Neuronal stem cell (in vitro differentiated cells): ENCODE measurements at places on chromosomes 3 and 15.
A peak's percentile ranks its signal among the peaks of the same experiment; 100 is the strongest.

GRCh38 chr3:66534304-66534845, 33.6 kb upstream of the LRIG1 start:
- no peak overlapping the region for H3K4me3 ChIP-seq
- no peaks in the 10 kb centered on the region for H3K36me3 ChIP-seq
- no peak overlapping the region for H3K27ac ChIP-seq
- peaks cover 11% of the 10 kb centered on the region for H3K4me1 ChIP-seq
- no peak for DNase-seq

DNA sequence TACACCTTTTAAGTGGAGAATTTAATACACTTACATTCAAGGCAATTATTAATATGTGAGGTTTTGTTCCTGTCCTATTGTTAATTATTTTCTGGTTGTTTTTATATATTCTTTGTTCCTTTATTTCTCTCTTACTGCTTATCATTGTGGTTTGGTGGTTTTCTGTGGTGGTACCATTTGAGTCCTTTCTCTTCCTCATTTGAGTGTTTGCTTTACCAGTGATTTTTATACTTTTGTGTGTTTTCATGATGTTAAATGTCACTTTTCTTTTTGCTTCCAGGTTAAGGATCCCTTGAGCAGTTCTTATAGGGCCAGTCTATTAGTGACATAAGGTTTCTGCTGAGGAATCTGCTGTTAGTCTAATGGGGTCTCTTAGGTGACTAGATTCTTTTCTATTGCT, 116.5 kb downstream of the LRRK1 start:
- H3K4me3 ChIP-seq = no peak overlapping the region
- no peaks in the 10 kb centered on the region for H3K4me1 ChIP-seq
- H3K27me3 ChIP-seq = no peaks in the 10 kb centered on the region
- no peaks in the 10 kb centered on the region for H3K36me3 ChIP-seq
- no peak overlapping the region for H3K27ac ChIP-seq
- no peak for DNase-seq

DNA sequence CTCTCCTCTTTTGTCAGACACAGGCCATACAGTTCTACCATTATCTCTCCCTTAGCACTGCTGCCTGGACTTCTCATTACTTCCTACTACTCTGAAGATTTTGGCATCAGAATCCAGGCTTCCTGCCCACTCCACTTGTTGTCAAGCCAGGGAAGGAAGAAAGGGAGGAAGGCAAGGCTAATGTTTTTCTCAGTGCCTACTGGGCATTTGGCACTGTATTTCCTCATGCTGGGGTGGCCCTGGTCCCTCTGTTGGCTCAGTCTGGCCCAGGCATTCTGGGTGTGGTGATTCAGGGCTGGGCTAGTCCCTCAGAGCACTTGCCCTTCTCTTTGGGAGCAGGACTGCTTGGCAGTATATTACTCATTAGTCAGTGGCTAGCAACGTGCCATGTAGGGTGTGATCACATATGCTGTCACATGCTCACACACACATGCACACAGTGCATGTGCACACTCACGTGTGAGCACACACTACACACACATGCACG, 52.9 kb downstream of the BSN start:
- H3K27ac ChIP-seq = no peak overlapping the region
- no peak for DNase-seq
- no peaks in the 10 kb centered on the region for H3K36me3 ChIP-seq
- H3K4me1 ChIP-seq = no peaks in the 10 kb centered on the region
- H3K27me3 ChIP-seq = no peaks in the 10 kb centered on the region
- no peak overlapping the region for H3K4me3 ChIP-seq

GRCh38 chr3:118001380-118001779, 1033.3 kb downstream of the IGSF11 start:
- no peak overlapping the region for H3K27ac ChIP-seq
- peaks cover 6% of the 10 kb centered on the region for H3K4me1 ChIP-seq
- peaks cover 7% of the 10 kb centered on the region for H3K27me3 ChIP-seq

DNA sequence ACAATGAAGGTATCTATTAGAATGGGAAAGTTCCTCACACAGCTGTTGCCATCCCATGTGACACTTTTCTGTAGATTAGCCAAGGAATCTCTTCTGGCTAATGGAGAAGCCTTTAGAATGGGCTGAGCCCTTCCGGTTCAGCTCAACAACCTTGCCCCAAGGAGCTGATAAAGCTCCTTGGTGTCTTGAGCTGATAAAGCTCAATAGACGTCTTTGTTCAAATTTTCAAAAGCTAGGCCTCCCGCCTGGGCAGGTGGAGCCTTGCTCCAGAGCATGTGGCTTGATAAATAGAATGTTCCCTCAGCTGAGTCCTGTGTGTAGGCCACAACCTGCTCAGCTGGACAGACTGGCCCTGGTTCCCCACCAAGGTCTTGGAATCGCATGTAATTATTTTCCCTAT, 7.2 kb upstream of the BNIP2 start:
- no peaks in the 10 kb centered on the region for H3K27me3 ChIP-seq
- DNase-seq = no peak
- no peak overlapping the region for H3K4me3 ChIP-seq
- H3K4me1 ChIP-seq = no peaks in the 10 kb centered on the region
- no peak overlapping the region for H3K27ac ChIP-seq

DNA sequence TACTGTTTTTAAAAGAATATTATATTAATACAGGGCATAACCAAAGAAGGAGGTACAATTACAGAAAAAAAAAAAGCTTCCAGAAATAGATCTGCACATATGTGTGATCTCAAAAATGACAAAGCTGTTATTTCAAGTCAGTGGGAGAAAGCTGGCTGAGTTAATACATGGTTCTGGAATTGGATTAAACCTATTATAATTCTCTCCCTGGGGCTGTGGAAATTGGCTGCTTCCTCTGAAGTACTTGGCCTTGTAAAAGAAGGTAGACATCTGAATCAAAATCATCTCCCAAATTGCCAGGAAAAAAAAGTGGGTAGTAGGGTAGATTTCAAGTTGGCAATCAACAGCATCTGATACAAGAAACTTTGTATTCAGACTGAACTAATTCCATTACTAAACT, 723.9 kb upstream of the ALCAM start:
- no peak overlapping the region for H3K27ac ChIP-seq
- H3K4me3 ChIP-seq = no peak overlapping the region
- DNase-seq = no peak
- no peaks in the 10 kb centered on the region for H3K27me3 ChIP-seq
- H3K4me1 ChIP-seq = no peaks in the 10 kb centered on the region
- H3K36me3 ChIP-seq = no peaks in the 10 kb centered on the region

DNA sequence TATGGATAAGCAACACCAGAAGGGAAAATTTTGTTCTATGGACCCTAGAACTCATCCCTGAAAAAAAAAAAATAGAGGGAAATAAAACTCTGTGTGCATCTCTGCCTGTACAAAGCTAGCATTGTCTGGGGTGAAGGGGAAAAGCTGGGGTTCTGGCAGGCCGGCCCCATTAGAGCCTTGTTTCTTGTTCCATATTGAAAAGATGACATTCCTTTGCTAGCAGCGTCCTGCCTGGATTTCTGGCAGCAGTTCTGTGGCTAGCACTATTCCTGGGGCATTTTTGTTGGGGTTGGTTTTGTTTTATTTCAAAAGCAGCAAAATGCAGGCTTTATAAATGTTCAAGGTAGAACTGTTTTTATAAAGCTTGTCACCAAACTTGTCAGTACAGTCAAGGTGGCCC, 45.2 kb downstream of the RARB start:
- H3K27ac ChIP-seq = peak overlapping the region; percentile 39
- H3K4me3 ChIP-seq = no peak overlapping the region
- H3K27me3 ChIP-seq = no peaks in the 10 kb centered on the region
- H3K36me3 ChIP-seq = no peaks in the 10 kb centered on the region

- H3K4me1 ChIP-seq = no peaks in the 10 kb centered on the region
- no peak overlapping the region for H3K4me3 ChIP-seq
- no peaks in the 10 kb centered on the region for H3K27me3 ChIP-seq
- H3K27ac ChIP-seq = no peak overlapping the region
These were observed 25.2 kb upstream of the CCK start for GRCh38 chr3:42290966-42291714.

- H3K36me3 ChIP-seq = no peaks in the 10 kb centered on the region
- DNase-seq = no peak
- H3K27me3 ChIP-seq = no peaks in the 10 kb centered on the region
These were observed 15.4 kb downstream of the IGSF10 start for GRCh38 chr3:151445273-151446001.

- no peaks in the 10 kb centered on the region for H3K36me3 ChIP-seq
- no peak overlapping the region for H3K27ac ChIP-seq
- no peak for DNase-seq
- H3K4me3 ChIP-seq = no peak overlapping the region
- peaks cover 14% of the 10 kb centered on the region for H3K4me1 ChIP-seq
These were observed 31.6 kb upstream of the STAG1 start for GRCh38 chr3:136783708-136784191.

DNA sequence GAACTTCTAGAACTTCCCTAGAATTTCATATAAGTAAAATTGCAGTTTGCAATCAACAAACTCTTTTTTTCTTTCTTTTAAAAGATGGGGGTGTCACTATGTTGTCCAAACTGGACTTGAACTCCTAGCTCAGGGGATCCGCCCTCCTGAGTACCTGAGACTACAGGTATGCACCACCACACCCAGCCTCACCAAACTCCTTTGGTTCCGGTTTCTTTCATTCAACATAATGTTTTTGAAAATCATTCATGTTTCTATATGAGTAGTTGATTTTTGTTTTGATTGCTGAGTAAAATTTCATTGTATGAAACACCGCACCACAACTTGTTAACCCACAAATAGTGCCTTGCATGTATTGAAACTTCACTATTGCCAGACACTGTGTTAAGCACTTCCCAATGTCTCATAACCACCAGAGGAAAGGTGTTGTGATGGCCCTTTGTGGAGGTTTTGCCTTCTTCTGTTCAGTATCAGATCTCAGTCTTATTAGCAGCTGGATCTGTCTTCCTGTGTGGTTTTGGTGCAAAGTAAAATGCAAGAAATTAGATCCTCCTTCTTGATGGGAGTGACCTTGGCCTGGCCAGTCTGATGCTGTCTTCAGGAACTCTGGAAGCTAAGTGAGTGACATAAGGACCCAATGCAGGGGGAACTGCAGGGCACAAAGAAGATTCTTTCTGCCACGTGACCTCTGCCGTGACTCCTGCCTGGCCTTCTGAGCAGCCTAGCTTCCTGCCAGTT, 78.8 kb upstream of the UBE2E1 start:
- peaks cover 9% of the 10 kb centered on the region for H3K4me1 ChIP-seq
- H3K4me3 ChIP-seq = no peak overlapping the region
- H3K36me3 ChIP-seq = no peaks in the 10 kb centered on the region
- H3K27me3 ChIP-seq = no peaks in the 10 kb centered on the region
- no peak overlapping the region for H3K27ac ChIP-seq

DNA sequence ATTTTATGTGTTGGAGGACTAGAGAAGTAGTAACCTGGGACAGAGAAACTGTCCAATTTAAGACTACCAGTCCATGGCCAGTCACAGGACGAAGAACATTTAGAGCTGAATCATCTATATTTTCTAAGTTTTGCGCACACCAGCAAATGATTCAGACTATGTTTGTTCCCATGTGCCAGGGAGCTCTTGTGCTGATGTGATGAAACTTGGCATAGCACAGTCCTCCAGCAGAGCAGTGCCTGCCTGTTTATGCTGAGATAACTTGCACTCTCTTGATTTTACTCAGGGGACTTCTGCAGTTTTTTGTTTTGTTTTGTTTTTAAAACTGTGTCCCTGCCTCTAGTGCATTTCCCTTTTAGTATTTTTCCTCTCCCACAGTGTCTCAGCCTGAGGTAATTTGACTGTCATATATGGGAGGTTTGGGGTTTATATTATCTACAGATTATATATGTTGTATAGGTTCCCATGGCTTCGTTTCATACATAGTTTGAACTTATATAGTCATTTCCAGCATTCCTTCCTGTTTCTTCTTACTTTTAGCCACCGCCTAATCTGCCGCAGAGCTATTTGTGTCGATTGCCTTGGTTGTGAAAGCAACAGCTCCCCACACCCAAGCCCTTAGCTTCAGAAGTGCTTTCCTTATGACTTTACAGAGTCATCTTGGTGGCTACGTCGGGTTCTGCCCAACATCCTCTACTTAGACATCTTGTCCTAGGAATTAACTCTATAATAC, 45.5 kb downstream of the PPM1L start:
- no peaks in the 10 kb centered on the region for H3K27me3 ChIP-seq
- H3K4me1 ChIP-seq = peaks cover 6% of the 10 kb centered on the region
- H3K36me3 ChIP-seq = no peaks in the 10 kb centered on the region
- no peak overlapping the region for H3K27ac ChIP-seq

GRCh38 chr15:92690395-92690794, 34.8 kb upstream of the FAM174B start:
- H3K27ac ChIP-seq = no peak overlapping the region
- H3K27me3 ChIP-seq = no peaks in the 10 kb centered on the region
- no peaks in the 10 kb centered on the region for H3K36me3 ChIP-seq
- no peak overlapping the region for H3K4me3 ChIP-seq
- no peak for DNase-seq
- H3K4me1 ChIP-seq = no peaks in the 10 kb centered on the region

DNA sequence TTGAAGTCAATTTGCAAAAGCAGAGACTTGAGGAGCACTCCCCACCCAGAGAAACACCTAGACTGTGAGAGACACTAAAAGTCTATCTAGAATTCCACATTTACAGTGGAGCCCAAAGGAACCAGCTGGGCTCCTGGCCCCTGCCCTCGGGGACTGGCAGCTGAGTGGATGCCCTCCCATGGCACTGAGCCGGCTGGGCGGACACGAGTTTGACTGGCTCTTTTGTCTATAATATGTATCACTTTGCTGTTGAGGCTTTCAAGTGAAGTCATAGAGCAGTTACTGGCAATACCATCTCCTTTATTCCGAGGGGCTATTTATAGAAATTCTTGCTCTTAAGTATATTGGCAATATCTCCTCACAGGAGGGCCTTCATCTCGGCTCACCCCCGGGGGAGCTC, 65.8 kb upstream of the TNFAIP8L3 start:
- no peak overlapping the region for H3K27ac ChIP-seq
- no peak overlapping the region for H3K4me3 ChIP-seq
- no peak for DNase-seq
- H3K4me1 ChIP-seq = no peaks in the 10 kb centered on the region
- no peaks in the 10 kb centered on the region for H3K36me3 ChIP-seq

- H3K27ac ChIP-seq = no peak overlapping the region
- no peak overlapping the region for H3K4me3 ChIP-seq
- no peak for DNase-seq
- H3K27me3 ChIP-seq = no peaks in the 10 kb centered on the region
- no peaks in the 10 kb centered on the region for H3K36me3 ChIP-seq
These were observed 10.9 kb upstream of the LYSMD4 start for GRCh38 chr15:99744142-99744541.

GRCh38 chr15:63370764-63371163, 10.9 kb downstream of the CA12 start:
- no peak for DNase-seq
- H3K4me3 ChIP-seq = no peak overlapping the region
- H3K4me1 ChIP-seq = peaks cover 10% of the 10 kb centered on the region
- no peaks in the 10 kb centered on the region for H3K36me3 ChIP-seq
- no peaks in the 10 kb centered on the region for H3K27me3 ChIP-seq
